Stimulated activated naive CD8-positive, alpha-beta T cell treated with anti-CD3 and anti-CD28 coated beads, Interleukin-15, amount 100 ng/mL, for 72 hours (primary cell): ENCODE measurements at places on chromosomes 3 and 15.

- DNase-seq, result no peak
Observed at GRCh38 chr15:67840749-67841512, 1.1 kb upstream of the RNU6-1 start.

GRCh38 chr3:48543271-48543866 is 13.2 kb downstream of the PFKFB4 start:
- no peak for DNase-seq

DNA sequence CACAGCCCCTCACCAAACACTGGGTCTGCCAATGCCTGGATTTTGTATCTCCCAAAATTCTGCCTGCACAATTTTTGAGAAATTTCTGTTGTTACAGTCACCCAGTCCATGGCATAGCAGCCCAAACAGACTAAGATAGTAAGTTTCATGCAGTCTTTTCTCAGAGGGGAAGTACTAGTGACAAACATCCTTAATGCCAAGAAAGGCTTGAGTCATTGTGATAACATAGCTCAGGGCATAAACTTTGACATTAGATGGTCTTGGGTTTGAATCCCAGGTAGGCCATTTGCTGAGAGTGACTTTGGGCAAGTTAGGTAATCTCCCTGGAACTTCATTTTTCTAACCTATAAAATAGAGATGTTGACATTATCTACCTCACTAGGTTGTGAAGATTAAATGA is 36.1 kb upstream of the PFN2 start:
- DNase-seq, result no peak

DNA sequence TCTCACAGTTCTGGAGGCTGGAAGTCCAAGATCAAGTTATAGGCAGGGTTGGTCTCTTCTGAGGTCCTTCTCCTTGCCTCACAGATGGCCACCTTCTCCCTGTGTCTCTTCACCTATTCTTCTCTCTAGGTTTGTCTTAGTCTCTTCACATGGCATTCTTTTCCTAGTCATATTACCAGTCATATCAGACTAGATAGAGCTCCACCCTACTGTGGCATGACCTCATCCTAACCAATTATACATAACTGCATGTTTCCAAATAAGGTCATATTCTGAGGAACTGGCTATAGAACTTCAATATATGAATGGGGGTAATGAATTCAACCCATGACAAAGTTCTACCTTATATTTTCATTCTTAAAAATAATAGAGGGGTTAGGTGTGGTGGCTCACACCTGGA is 196.4 kb upstream of the UBE3A start:
- DNase-seq, result no peak

DNA sequence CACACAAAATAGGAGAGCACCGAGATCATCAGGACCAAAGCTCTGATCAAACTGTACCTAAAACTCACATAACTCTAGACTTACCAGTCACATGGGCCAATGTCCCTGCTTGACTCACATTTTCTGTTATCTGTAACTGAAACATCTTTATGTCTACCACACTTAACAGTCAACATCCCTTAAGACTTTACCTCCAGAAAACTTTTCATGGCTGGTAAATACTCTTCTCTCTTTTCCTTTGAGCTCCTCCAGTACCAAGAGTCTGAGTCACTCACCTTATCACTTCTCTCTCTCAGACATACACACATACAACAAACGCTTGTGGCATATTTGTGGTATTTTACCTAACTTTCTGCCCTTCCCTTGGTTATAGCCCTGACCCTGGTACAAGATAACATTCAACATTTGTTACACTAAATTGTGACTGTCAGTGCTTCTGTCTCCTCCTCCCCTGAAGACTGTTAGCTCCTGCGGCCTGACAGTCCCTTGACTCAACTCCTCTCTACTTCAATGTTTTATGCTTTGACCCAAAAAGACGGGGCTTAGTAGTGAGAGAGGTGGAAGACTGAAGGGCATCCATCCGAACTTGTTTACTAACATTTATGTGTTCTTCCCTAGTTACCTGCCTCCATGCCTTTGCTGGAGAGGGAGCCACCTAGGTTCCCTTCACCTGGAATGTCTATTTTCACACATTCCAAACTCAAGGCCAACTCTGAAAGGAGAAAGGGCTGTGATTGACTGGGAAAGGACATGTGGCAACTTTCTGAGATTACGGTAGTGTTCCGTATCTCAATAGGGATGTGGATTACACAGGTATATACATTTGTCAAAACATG is 3.7 kb upstream of the EFHB start:
- DNase-seq, result peak; percentile 29

- DNase-seq, result peak; percentile 36
Observed at GRCh38 chr3:17894434-17895060, 152.1 kb upstream of the TBC1D5 start.

GRCh38 chr3:9669277-9669676 is 20.0 kb downstream of the MTMR14 start:
- no peak for DNase-seq

GRCh38 chr15:40859206-40859851 is 14.7 kb downstream of the RHOV start:
- peak; percentile 83 for DNase-seq

- DNase-seq, result no peak
Observed at GRCh38 chr15:66679061-66679656, 22.9 kb upstream of the SMAD6 start.

DNA sequence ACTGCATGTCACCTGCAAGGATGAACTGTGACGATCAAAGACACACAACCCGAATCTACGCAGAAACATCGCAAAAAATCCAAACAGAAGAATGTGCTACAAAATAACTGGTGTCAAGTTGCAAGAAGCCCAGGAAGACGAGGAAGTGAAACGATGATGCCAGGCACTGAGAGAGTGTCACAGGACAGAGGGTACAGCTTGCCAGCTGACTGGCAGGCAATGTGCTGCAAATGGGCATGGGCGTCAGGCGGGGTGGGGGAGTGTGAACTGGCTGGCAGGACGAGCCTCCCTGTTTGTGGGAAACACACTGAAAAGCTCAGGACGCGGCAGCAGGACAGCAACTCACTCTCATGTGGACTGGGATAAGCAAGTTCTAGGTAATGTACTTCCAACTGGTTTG is 28.9 kb upstream of the OCA2 start:
- DNase-seq, result no peak

DNA sequence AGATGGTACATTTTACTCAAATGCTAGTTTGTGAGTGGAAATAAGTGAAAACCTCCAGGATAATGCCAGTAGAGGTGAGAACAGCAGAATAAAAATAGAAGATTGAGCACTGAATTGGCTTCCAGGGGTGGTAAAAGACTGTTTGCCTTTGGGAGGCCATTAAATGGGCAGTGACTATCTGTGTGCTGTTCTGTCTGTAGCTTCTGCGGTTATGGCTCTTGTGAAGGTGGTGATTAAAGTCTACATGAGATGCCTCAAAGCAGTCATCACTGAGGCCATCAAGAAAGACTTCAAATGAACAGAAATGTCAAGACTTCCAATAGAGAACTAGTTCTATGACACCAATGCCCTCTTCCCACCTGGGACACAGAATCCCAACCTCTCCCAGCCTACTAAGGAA is 108.8 kb downstream of the EFHB start:
- no peak for DNase-seq

DNA sequence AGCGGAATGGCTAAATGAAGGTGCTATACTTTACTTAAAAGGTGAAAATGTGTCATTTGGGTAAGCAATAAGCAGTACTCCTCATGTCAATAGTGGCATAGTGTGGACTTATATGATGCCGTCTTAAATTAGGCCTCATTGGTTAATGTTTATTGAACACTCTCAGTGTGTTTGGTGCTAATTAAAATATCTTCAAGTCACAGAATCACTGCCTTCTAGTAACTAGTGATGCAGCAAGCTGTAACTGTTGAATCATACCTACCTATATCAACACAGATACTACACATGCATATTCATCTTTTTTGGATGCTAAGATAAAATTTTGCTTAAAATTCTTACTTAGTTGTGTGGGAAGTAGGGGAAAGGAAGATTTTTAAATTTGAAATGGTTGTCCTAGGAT is 30.7 kb downstream of the ARHGAP31 start:
- no peak for DNase-seq

- DNase-seq, result no peak
Observed at GRCh38 chr3:99434190-99434589, 204.2 kb upstream of the COL8A1 start.

GRCh38 chr3:160413613-160414248 is 14.3 kb downstream of the SMC4 start:
- peak; percentile 42 for DNase-seq

DNA sequence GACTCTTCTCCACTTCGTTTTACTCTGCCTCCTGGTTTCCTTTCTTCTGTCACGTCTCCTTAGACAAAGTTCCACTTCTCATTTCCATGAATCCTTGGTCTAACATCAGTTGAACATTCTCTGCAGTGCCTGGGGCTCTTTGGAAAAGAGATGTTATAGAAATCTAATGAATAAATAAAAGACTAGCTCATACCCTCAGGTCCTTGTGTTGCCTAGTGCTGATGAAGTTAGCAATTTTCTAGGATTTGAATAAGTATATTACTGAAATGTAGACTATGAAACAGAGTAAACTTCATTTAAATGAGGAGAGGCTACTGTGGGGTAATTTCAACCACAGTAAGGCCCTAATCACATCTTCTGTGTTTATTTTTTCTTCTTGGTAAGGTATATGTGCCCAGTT is 146.9 kb upstream of the CADPS start:
- no peak for DNase-seq

DNA sequence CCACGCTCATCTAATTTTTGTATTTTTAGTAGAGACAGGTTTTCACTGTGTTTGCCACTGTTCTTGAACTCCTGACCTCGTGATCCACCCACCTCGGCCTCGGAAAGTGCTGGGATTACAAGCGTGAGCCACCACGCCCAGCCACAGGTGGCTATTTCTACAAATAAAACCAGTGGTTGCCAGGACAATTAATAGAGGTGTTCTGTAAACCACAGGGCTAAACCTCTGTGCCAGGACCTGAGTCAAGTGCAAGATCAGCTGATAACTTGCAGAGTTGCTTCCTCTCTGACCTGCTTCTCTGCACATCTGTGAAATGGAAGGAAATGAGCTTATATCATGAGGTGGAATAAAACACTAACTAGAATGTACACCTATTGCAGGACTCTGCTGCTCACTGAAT is 72.8 kb downstream of the CD200R1L start:
- no peak for DNase-seq

DNA sequence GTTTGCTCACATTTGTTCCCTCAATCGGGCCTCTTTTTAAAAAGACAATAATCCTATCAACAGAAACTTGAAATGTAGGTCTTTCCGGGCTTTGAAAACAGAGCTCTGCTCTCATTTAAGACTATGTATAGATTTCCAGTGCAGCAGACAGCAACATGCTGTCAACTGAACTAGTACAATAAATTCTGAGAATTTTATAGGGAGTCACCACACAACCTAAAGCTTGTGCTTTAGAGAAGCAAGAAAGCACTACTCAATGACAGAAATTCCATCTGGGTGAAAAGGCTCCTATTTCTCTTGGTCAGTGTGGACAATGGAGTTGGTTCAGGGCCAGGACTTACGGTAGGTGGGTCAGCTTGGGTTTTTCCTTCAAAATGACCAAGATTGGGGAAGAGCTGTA is 583.5 kb downstream of the ROBO1 start:
- no peak for DNase-seq

DNA sequence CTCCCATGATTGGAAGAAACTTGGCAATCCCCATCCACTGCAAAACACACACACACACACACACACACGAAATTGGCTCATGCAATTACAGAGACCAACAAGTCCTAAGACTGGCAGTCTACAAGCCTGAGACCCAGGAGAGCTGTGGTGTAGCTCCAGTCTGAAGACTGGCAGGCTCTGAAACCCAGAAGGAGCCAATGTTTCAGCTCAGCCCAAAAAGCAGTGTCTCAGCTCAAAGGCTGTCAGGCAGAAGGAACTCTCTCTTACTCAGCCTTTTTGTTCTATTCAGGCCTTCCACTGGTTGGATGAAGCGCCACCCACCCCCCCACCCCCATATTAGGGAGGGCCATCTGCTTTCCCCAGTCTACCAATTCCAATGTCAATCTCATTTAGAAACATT is 32.1 kb downstream of the MESD start:
- no peak for DNase-seq

DNA sequence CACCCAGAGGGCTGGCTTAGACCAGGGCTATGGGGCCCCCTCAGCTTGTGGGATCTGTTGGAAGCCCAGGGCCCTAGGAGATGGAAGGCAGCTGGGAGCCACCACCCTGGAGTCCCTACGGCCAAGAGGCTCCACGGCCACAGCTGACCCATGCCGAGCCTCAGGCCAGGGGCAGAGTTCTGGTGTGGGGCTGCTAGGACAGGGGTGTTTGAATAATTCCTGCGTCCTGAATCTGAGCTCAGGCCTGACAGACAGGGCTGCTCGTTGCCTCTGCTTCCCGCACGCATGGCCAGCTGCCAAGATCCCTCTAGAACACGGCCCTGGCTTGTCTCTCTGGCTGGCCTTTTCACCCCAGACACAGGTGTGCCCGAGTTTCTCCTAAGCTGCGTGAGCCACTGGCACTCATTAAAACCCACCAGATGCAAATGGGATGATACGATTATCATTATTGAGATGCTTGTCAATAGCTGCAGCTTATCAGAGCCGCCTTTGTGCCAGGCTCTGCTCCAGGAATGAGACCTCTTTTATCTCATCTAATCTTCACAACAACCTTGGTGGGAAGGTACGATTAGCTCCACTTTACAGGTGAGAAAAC is 70.2 kb downstream of the EFCAB12 start:
- no peak for DNase-seq

DNA sequence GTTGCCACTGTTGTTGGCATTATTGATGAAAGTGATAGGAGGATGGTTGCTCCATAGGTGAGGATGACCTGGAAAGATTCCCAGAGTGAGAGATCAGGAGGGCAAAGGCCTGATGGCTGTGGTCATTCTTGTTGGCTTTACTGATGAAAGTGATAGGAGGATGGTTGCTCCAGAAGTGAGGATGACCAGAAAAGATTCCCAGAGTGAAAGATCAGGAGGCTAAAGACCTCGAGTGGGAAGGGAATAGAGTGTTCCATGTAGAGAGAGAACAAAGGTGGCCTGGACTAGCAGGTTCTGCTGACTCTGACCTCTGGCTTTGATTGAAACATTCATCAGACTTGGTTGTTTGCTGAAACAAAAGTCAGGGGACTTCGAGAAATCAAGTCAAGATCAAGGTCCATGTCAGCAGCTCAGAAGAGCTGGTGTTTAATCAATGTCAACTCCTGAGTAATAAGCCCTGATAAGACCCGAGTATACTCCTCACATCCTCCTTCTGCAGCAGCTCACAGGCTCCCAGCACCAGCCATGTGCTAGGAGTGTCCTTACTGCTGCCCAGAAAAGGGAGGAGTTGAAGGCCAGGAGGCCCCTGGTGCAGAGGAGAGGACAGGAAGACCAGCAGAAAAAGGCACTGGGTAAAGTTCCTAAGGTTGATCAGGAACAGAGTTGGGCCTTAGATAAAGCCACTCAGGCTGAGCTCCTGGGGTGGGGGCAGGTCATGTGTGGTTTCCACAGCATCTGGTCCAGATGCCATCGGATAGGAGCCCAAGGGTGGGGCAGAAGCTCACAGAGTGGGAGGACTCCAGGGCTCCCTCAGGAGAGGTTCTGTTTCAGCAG is 19.9 kb downstream of the CYP8B1 start:
- no peak for DNase-seq

- DNase-seq, result no peak
Observed at GRCh38 chr15:48891232-48891765, 13.4 kb downstream of the EID1 start.

GRCh38 chr3:37227870-37228549 is 53.6 kb upstream of the LRRFIP2 start:
- DNase-seq, result no peak

- DNase-seq, result peak; percentile 29
Observed at GRCh38 chr3:151226088-151226563, 23.1 kb upstream of the GPR171 start.

GRCh38 chr15:60352525-60352924 is 45.3 kb downstream of the ANXA2 start:
- DNase-seq, result no peak

- peak; percentile 21 for DNase-seq
Observed at GRCh38 chr15:83248151-83249029, 36.1 kb downstream of the BNC1 start.
